ENCODE measurements at places on chromosomes 11 and 22.

DNA sequence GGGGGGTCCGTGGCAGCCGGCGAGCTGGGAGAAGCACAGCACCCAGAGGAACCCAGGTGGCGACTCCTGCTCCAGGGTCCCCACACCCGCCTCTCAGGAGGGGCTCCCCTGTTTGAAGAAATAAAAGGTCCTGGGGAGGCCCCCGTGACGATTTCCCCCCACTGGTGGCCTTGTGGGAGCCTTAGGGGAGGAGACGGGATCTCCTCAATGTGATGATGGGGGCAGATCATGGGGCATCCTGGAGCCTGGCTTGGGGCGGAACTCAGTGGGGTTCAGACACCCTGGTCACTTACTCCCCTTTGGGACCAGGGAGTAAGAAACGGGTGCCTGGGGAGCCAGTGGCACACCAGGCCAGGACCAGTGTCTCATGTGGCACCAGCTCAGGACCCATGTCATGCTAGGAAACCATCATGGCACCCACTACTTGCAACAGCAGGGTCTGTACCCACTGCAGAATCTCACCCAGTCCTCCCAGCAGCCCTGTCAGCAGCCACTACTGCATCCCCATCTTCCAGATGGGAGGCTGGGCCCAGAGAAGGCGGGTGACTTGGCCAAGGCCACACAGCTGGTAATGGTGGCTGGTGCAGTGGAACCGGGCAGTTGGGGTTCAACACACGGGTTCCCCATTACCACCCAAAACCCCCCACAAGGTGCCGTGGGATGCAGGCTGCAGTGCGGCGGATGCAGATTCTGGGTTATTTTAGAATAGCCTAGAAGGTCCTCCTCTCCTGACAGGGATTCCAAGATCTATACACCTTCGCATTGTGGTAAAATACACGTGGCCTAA, 130.7 kb downstream of the CTTN start:
- H3K36me3 ChIP-seq, result no peaks in the 10 kb centered on the region
- DNase-seq, result no peak
- no peaks in the 10 kb centered on the region for H3K27me3 ChIP-seq
- peaks cover 25% of the 10 kb centered on the region for H3K4me1 ChIP-seq
- no peak overlapping the region for H3K4me3 ChIP-seq

GRCh38 chr22:35887296-35887875, 141.2 kb downstream of the RBFOX2 start:
- H3K36me3 ChIP-seq, result no peaks in the 10 kb centered on the region
- no peak for DNase-seq
- peaks cover 3% of the 10 kb centered on the region for H3K4me1 ChIP-seq
- H3K4me3 ChIP-seq, result no peak overlapping the region
- no peaks in the 10 kb centered on the region for H3K27me3 ChIP-seq

- H3K4me3 ChIP-seq, result no peak overlapping the region
- H3K27me3 ChIP-seq, result no peaks in the 10 kb centered on the region
These were observed 31.3 kb downstream of the ABCC8 start for GRCh38 chr11:17445240-17445795.

- peak; percentile 35 for DNase-seq
- peaks cover 10% of the 10 kb centered on the region for H3K4me1 ChIP-seq
- H3K27me3 ChIP-seq, result no peaks in the 10 kb centered on the region
- no peaks in the 10 kb centered on the region for H3K36me3 ChIP-seq
These were observed 115.9 kb upstream of the CRYBB3 start for GRCh38 chr22:25083807-25084200.

- DNase-seq, result no peak
- H3K4me3 ChIP-seq, result no peak overlapping the region
- H3K27me3 ChIP-seq, result peaks cover 3% of the 10 kb centered on the region
- no peaks in the 10 kb centered on the region for H3K4me1 ChIP-seq
- no peak overlapping the region for H3K27ac ChIP-seq
These were observed 66.8 kb upstream of the MYOD1 start for GRCh38 chr11:17652556-17652955.

DNA sequence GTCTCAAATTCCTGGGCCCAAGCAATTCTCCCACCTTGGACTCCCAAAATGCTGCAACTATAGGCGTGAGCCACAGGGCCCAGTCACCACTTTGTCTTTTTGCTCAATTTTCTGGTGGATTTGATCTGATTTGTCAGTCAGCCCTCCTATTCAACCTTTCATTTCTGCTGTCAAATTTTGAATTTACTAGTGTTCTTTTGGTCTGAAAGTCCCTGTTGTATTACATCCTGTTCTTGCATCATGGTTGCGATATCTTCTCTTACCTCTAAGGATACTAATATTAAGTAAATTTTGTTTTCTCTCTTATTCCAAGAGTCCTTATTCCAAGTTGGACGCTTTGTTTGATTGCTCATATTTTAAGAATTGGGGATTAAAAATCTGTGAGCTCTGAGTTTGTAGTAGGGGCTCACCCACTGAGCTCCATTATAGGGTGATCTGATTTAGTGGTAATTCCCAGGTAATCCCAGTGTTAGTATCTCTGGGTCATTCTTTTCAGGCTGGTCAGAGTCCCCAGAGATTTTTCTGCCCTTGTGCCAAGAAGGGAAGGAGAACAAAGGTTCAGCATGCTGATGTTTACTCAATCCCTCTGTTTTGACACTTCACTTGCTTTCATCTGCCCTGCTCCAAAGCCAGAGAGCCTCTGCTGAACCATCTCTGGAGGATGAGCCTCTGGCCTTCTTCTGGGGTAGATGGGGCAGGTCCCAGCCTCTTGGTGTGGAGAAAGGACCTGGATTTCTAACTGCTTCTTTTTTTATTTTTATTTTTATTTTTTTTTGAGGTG, 10.0 kb downstream of the UPB1 start:
- H3K27ac ChIP-seq, result no peak overlapping the region
- H3K36me3 ChIP-seq, result no peaks in the 10 kb centered on the region
- no peak overlapping the region for H3K4me3 ChIP-seq
- no peaks in the 10 kb centered on the region for H3K4me1 ChIP-seq
- no peaks in the 10 kb centered on the region for H3K27me3 ChIP-seq

- no peaks in the 10 kb centered on the region for H3K36me3 ChIP-seq
- H3K4me1 ChIP-seq, result no peaks in the 10 kb centered on the region
- H3K4me3 ChIP-seq, result no peak overlapping the region
- H3K27me3 ChIP-seq, result no peaks in the 10 kb centered on the region
These were observed 92.9 kb downstream of the MICAL3 start for GRCh38 chr22:17931400-17931825.

DNA sequence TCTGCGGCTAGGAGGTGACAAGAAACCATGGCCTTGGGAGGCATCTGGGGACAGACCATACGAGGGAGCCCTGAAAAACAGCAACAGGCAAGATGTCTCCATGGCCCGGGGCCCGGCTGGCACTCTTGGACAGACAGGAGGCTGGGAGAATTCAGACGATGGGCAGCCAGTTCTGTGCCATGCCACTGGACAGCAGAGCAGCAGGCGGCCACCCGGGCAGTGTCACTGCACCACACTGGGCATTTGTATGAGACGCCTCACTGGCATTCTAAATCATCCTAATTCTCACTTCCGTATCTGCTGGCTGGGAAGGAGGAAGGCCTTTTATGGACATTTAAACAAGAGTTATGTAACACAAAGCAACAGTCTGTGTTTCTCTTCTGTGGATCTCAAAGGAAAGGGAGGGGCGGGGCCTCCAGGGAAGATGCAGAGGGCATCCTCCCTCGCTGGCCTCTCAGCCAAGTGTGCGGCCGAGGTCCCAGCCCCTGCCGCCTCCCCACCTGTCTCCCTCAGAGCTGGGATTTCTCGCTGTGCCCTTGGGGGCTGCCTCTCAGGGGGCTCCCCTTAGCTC, 350.3 kb downstream of the SHANK2 start:
- DNase-seq, result no peak
- H3K4me3 ChIP-seq, result no peak overlapping the region
- no peak overlapping the region for H3K27ac ChIP-seq
- H3K36me3 ChIP-seq, result peaks cover 1% of the 10 kb centered on the region
- H3K27me3 ChIP-seq, result no peaks in the 10 kb centered on the region

GRCh38 chr11:65311170-65311678, 3.4 kb upstream of the CDC42EP2 start:
- no peak for DNase-seq
- H3K27me3 ChIP-seq, result no peaks in the 10 kb centered on the region
- H3K4me3 ChIP-seq, result no peak overlapping the region
- peaks cover 6% of the 10 kb centered on the region for H3K4me1 ChIP-seq

DNA sequence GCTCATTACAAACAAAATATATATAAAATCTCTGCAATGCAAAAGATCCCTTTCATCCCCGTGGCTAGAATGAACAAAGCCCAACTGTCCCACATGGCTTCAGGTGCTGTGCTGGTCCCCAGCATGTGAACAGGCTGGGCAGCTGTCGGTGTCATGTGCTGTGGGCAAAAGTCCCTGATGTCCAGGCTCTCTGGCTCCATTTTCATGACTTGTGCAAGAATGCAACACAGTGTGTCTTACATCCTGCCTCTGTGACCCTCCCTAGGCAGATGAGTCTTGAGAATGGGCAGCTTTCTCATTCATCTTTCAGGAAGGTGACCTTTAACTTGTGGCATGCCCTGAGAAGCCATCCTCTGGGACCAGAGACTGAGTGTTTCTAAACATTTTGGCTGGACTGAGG, 14.5 kb downstream of the GUCD1 start:
- H3K27ac ChIP-seq, result no peak overlapping the region
- H3K4me1 ChIP-seq, result no peaks in the 10 kb centered on the region
- H3K4me3 ChIP-seq, result no peak overlapping the region
- peaks cover 55% of the 10 kb centered on the region for H3K36me3 ChIP-seq

DNA sequence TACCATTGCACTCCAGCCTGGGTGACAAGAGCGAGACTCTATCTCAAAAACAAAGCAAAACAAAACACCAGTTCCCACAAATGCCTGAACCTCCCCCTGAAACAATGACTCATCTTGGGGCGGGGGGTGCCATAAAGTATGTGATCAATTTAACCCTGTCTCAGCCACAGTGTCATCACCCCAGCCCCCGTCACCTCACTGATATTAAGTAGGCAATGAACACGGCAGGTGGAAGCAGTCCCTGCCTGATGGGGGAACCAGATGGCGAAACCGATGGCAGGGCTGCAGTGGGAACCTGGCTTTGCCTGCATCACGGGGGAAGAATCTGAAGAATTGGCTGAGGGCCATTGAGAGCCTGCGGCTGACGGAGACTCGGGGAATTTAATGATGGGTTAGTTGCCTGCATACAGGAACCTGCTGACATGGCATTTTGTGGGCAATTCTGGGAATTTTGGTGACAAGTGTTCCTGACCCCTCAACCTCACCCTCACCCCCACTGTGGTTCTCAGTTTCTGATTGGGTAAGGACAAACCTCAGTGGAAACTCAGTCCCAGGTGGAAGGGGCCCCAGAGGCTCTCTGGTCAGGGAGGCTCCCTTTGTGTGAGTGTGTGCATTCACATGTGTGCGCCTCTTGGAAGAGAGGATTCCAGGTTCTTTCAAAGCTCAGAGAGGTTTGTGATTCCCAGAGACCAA, 39.1 kb upstream of the SHISAL1 start:
- H3K4me3 ChIP-seq, result no peak overlapping the region
- no peaks in the 10 kb centered on the region for H3K27me3 ChIP-seq
- no peaks in the 10 kb centered on the region for H3K36me3 ChIP-seq
- peak; percentile 98 for DNase-seq

DNA sequence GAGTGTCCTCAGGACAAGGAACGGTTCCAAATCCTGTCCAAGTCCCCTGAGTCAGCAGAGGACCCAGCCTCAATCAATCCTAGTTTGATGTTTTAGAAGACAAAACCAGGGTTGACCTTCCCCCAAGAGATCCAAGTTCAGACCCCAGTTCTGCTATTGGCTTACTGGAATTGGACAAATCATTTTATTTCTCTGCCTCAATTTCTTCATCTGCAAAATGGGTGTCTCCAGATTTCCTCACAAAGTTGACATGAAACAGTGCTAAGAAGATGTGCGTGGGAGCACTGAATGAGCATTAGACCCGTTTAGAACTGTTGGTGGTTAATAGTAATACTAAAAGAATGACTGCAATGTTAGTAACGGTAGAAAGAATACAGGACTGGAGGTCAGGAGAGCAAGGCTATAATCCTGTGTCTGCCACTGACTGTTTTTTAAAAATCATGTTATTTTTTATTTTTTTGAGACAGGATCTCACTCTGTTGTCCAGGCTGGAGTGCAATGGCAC, 32.8 kb upstream of the SCUBE1 start:
- peak; percentile 36 for DNase-seq
- no peak overlapping the region for H3K4me3 ChIP-seq
- no peak overlapping the region for H3K27ac ChIP-seq
- no peaks in the 10 kb centered on the region for H3K4me1 ChIP-seq
- H3K27me3 ChIP-seq, result no peaks in the 10 kb centered on the region
- H3K36me3 ChIP-seq, result no peaks in the 10 kb centered on the region

Data from trophoblast cell (in vitro differentiated cells and primary cell).